ENCODE measurements at places on chromosomes 5 and 9.

DNA sequence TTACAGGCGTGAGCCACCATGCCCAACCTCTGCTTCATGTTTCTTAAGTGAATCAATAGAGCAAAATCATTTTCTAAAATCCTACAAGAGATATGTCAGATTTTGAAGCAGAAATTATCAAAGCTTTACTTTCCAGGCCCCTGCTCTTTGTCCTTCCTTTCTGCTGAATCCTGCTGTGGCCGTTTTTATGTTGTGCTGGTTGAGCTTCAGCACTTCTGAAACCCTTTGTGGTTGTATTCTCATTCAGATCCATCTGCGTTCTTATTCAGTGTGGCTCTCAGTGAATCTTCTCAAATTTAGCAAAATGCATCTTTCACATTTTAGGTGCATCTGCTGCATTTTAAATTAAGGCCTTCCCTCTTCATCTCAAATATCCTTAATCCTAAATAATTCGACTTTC, 26.0 kb downstream of the JMY start:
- no peak for DNase-seq

DNA sequence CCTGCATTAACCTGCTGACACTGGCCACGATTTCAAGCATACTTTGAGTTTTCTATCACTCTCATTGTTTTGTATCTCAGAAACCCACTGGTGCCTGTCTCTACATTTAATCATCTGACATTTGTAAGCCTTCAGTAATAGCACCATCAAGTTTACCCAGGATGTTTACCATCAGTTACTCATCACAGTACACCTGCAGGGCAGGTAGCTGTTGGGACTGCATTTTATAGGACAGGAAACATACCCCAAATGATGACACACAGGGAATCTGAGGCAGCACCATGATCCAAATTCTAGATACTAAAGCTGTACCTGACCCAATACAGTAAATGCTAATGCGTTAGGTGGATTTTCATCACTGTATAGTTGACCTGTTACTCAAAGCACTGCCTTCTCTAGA, 114.2 kb downstream of the FEM1C start:
- no peak for DNase-seq

DNA sequence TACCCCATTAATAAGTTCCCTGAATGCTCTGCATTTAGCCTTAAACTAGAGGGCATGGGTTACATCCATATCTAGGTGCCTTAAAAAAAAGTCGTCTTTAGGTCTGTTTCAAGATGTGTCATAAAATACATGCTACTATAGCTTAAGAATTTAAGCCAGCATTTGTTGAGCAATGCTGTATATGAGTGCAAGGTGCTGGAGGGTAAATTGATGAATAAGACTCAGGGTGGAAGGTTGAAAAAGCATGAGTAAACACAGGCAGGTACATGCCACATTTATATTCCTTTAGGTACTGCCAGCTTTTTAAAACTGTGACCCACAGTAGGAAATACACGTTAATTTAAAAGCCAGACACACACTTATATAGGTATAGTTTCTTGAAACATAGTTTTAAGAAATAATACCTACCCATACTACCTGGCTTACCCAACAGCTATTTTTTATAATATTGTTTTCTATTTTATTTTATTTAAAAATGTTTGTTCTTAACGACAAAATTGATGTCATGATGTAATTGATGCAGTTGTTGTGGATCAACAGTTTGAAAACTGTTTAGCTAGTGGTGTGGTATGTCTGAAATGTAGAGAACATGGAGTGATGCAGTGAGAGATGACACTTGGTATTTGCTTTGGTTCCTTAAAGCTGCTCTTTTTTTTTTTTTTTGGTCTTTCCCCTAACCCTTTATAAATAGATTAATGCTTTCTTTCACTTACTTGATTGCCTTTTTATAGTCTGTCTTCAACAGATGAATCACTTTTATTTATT, 3.9 kb downstream of the HMGCR start:
- no peak for DNase-seq

DNA sequence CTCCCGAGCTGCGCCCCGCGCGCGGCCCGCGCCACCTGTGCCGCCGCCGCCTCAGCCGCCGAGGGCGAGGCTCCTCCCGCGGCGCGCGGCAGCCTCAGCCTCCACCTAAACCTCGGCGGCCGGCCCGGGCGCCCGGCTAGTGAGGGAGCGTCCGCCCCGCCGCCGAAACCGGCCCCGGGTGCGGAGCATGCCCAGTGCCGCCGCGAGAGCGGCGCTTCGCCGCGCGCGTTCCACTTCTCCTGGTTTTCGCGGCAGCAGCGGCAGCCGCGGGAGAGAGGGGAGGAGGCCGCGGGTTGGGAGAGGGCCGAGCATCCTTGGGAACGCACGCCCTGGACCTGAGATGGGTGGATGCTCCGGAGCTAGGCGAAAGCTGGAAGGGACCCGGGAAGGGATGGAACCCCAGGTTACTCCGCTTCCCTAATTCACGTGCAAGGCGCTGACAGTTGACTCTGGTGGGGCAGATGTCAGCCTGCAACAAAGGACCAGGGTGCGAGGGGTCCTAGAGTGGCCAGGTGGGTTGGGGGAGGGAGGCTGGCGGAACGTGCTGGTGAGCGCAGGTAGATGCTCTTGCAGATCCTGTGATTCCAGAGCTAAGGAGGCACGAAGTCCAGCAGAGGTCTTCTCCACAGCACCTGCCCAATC, at the start of gene CTNND2:
CTNND2 (minus strand) TSS at position 182 of the 642 bp plus-strand sequence. CDS start 593 bp downstream, outside the sequence.
- no peak for DNase-seq

GRCh38 chr5:154117930-154118329, 72.6 kb upstream of the GALNT10 start:
- DNase-seq = no peak

DNA sequence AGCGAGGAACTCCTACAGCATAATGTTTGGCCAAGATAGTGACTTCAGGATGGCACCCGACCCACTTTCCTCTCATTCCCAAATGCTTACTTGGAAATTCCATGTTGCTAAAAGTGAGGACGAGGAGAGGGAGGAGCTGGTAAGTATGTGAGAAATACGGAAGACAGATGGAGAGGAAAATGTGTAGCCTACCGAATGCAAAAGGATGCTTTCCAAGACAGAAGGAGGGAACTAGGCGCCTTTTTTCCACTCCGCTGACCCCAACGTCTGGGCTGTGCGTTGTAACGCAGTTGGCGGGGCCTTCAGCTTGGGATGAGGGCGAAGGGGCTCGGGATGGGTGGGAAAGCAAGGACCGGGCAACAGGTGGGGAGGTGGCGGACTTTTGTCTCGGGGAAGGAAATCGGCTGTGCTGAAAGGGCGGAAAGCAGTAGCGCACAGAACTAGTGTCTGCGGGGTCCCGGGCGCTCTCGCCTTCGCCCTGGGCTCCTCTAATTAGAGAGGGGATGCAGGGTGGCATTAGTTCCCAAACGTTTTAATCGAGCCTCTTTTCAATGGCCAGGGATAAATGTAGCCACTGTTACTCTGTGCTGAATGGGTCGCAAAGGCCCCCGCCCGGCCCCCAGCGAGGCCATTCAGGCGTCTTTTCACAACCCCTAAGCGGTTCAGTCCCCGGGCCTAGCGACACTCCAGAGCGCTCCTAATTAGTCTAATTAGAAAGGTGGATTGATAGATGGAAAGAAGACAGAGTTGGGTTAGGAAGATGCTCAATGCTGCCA, 12.6 kb downstream of the FOXD1 start:
- DNase-seq = no peak

GRCh38 chr5:135541807-135542502, 6.2 kb upstream of the NEUROG1 start:
- DNase-seq = no peak

DNA sequence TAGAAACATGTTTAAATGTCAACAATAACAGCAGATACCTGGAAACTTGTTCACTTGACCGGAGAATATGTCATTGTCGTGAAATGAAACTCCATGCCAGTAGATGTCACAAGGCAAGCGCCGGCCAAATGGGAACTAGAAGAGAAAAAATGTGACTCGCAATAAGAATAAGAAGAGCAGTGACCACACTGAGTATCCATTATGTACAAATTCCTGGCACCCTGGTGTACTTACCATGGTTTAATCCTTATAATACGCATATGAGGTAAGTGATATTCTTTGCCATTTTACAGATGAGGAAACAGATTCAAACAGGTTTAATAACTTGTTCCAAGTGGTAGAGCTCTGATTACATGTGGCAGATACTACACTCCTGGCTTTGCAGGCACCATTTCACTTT, 53.9 kb downstream of the TTLL11 start:
- no peak for DNase-seq

DNA sequence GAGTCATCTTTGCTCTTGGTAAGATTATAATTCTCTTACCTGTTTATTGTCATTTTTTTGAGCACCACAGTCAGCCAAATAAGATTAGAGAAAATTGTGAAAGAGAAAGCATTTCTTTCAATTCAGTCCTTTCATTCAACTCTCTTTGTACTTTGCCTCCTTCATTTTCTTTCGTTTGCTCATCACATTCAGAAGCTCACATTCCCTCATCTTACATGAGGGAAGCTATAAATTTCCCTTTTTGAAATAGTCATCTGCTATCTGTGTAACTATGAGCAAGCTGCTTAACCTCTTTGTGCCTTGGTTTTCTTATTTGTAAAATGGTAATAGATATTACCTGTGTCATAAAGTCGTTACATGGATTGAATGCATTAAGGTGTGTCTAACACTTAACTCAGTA, 41.4 kb downstream of the PAM start:
- no peak for DNase-seq

GRCh38 chr5:127176769-127177168, 103.5 kb upstream of the C5orf63 start:
- DNase-seq = no peak

DNA sequence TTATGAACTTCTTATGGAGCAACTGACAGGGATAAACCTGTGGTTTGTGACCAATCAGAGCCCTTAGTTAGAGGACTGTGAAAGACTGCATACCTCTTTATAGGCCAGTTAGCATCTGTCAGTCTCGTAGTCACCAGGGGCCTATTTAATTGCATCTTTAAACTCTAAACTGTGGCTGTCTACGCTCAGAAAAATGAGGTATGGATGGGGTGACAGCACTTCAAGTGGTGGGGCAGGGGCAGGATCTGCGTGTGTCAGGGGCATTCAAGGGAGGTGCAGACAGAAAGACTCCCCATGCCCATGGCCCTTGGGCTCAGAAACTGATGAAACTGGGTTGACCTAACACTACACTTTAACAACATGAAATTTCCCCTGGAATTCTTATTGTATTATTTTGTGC, 132.6 kb upstream of the TBCA start:
- DNase-seq = no peak

DNA sequence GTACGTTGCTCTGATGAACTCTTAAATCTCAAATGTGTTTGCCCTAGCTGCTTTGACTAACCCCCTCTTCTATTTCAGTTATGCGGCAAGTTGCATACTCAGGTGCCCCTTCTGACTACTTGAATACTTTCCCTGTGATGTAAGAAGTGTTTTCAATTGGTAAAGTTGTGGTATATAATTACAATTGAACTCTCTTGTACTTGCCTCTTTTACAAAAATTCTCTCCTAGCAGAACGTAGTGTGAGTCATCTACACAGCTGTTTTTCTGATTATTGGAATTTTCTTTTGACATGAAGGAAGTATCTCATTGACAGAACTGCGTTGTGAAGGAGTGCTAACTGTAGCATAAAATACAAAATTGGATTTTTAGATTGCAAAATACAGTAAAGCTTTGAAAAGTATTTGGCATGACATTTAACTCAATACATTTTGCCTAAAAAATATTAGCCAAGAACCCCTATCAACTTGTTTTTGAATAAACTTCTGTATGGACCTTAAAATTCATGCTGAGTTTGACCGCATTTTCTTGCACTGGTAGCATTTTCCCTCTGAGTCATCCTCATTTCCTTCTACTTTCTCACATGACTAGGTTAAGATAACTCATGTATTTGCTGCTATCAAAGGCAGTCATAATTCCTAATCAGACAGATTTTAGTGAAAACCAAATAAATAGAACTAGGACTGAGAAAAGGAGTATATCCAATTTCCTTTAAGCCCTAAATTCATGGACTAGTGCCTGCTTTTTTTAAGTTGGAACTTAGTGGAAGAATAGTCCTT, 6.3 kb downstream of the CRHBP start:
- no peak for DNase-seq

DNA sequence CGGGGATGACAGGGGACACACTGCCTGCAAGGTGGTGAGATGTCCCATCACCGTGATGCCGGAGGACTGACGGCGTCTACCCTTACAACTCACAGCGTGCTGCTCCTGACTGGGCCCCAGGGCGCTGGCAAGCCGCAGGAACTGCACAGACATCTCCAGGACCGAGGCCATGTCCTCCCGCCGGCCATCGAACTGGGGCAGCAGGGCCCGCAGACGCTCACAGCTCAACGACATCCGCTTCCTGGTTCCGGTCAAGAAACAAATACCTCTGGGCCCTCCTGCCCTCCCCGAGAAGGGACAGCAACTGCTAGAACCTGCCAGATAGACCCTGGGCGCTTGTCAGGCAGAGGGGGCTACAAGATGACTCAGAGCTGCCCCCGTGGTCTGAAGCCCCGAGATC, 1.0 kb downstream of the SOHLH1 start:
- no peak for DNase-seq

GRCh38 chr9:12961276-12961809, 186.5 kb downstream of the LURAP1L start:
- DNase-seq = no peak

DNA sequence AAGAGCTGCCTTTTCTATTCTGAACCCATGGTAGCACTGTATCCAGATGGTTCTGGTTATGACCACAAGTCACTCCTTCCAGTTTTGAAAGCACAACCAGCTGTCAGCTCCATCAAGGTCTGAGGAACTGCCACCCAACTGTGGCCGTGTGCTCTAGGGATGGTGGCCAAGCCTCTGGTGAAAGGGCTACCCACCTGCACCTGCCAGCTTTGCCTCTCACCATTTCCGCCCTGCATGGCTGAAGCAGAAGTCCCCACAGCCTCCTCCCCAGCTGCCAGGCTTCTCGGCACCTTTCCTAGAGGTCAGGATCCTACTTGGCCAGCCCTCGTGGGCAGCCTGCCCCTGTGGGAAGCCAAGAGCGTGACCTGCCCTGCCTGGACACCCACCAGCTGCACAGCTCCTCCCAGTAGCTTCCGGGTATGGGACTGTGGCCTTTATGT, 16.8 kb downstream of the SEMA5A start:
- no peak for DNase-seq

GRCh38 chr5:115930630-115931337, 31.5 kb upstream of the LVRN start:
- no peak for DNase-seq

- no peak for DNase-seq
Measured at GRCh38 chr5:98777295-98777694, 3.8 kb downstream of the RGMB start.

DNA sequence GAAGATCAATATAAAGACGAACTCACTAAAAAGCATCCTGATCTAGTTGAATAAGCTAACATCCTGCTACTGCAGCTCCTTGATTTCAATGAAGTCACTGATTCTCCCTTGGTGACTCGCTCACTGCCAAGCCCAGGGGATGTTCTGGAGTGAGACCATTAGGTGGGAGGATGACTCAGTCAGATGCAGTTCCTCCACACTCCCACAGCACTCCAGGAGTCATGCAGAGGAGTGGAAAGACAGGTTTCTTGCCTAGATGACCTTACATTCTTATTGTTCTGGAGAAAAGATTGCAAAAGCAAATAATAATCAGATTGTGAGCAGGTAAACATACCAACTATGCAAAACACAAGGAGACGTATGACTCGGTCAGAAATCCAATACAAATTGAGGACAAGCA, 15.3 kb downstream of the GCNT4 start:
- DNase-seq = no peak
